Islet precursor cell (in vitro differentiated cells): ENCODE measurements at places on chromosomes 7 and 10.

DNA sequence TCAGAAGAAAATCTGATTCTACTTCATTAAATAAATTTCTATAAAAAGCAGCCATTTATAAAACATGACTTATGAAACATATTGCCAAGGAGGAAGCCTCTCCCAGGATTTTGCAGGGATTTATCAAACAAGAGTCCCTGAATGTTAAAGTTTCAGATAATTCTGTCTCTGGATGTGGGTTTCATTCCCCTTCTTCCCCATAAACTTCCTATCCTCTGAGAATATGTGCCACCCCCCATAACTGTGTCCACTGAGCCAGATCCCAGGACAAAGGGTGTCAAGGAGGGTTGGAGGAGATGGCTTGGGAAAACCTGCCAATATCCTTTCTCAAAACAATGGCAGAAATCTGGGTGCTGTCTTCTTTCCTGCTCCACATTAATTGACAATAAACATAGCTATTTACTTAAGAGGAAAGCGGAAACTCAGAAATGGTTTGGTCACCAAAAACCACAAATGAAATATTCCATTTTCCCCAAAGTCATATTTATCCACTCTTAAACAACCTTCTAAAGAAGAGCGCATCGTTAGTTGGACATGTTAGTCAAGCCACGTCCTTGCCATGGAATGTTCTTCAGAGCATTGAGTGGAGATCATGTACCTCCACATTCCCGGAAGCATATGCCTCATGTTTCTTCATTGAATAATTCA is 54.3 kb upstream of the AKR1E2 start:
- no peak for DNase-seq

DNA sequence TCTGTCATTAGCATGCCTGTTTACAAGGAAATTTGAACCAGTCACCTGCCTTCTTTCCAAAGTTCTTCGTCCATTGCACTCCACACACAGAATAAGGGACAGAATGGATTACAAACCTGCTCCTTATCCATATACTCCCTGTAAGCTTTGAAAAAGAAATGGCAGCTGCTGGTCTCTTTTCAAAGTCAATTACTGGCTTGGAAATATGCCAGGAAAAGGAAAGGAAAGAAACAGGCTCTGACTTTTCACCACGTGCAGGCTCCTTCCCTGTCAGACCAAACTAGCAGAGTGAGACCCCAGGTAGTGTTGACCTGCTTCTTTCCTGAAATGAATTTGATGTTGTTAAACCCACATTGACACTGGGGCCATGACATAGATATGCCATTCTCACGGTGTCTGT is 84.5 kb downstream of the LHFPL3 start:
- DNase-seq, result no peak

- no peak for DNase-seq
Measured at GRCh38 chr7:20206104-20206896, 10.9 kb downstream of the MACC1 start.

DNA sequence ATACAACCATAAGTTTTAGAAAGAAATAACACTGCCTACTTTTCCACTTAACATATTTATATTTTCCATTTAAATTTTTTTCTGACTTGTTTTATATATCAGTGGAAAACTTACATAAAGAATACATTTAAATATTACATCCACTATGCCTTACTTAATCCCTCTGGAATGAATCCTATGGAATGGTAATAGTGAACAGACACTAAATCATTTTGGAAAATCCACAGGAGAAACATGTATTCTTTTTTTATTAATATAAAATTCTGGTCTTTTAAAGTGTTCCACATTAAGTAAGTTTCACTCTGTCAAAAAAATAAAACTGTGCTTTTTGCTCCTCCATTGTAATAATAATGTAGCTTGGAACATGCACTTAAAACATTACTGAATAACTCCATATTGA is 236.8 kb upstream of the LRRN3 start:
- DNase-seq, result no peak

DNA sequence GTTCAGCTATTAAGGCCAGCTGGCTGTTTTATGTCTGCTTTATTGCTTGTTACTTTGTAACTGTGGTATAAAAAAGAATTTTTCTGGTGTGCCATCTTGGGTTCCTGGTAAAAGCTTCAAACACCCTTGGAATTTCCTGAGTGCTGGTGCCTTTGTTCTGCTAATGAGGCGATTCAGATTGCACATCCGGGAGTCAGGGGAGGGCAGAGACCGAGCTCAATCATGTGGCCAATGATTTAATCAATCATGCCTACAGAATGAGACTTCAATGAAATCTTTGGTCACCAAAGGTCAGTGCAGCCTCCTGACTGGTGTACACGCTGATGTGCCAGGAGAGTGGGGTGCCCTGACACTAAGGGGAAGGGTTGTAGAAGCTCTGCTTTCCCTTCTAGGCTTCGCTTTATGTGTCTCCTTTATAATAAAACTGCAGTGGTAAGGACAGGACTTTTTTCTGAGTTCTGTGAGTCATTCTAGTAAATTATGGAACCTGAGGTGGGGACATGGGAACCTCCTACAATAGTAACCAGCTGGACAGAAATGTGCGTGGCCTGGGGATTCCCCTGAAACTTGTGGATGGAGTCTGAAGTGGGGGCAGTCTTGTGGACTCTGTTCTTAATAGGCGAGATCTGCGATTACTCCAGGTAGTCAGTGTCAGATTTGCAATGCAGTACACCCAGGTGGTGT is 69.4 kb upstream of the OGDHL start:
- DNase-seq, result peak; percentile 66

DNA sequence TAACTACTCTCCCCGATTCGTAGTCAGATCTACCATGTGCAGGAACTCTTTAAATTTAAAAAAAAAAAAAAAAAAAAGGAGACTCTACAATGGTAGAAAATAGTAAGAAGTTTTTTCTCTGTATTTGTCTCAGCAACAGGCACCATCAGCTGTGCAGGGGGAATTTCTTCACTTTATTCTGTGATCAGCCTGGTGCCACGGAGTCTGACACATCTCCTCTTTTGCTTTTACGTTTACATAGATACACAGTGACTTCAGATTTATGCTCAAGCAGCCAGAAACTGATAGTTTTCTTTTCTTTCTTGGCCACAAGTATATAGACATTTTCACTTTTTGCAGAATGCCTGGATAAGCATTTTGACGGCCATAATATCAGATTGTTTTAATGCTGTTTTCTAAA is 190.6 kb upstream of the AKR1E2 start:
- no peak for DNase-seq

- no peak for DNase-seq
Measured at GRCh38 chr7:10779465-10780399, 193.9 kb upstream of the PHF14 start.

GRCh38 chr10:124447751-124448466 is 1.9 kb downstream of the NKX1-2 start:
- no peak for DNase-seq

DNA sequence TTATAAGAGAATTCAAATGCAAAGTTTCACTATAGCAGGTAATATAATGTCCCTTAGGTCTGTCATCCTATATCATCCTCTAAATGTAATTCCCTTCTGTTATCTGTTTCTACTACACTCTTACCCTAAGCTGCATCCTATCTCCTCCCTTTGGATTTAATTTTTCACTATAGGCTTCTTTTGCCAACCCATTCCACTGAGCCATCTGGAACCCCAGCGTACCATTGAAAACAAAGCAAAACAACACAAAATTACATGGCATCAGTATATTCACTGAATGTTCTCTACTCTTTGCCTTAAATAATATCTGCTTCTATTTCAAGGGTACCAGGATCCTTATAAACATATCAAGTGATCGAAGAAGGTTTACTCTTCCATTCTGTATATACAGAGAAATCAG is 1530.2 kb upstream of the LRRTM3 start:
- no peak for DNase-seq

GRCh38 chr7:101996131-101996691 is 178.8 kb downstream of the CUX1 start:
- no peak for DNase-seq

DNA sequence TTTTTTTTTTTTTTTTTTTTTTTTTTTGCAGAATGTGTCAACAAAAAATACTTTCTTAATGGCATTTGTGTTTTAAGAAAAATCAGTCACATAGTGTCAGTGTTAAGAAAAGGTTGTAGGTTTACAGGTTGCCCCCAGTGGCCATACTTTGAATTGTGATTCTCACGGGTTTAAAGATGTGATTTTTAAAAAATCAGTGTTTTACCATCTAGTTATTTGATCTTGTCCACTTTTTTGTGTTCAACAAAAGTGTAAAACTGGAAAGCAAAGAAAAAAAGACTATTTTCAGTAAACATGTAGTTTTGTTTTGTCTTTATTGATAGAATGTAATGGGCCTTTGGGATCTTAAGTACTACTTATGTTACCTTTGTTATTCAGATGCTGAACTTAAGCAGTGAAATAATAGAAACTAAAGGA is 25.7 kb downstream of the SUV39H2 start:
- DNase-seq, result no peak

- DNase-seq, result peak; percentile 73
Measured at GRCh38 chr10:115093776-115094408, 727 bp downstream of the ATRNL1 start.

DNA sequence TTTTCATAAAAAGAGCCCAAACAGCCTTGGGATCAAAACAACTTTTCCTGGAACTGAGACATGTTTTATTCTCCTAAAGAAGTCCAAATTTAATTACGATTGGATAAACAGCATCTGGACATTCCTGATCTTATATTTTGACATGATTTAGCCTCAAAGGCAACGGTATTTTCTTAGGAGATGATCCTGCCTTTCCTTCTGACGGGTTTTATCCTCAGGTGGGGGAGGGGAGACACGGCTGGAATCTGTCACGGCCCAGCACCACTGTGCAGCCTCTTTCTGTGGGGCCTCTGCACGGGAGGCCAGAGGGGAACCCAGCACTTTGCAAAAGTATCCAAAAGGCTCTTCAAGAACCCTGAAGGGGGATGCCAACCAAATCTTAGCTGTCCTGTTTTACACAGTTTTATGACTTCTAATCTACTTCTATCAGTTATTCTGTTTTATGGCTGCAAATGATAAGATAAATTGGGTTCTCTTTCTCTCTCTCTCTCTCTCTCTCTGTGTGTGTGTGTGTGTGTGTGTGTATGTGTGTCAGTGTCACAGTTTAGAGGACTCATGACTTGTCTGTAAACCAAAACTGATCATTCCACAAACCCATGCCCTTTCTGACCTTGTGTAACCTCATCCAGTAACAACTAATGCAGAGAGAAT is 321.1 kb upstream of the NPVF start:
- no peak for DNase-seq

GRCh38 chr10:109592391-109592790 is 330.9 kb downstream of the XPNPEP1 start:
- no peak for DNase-seq

DNA sequence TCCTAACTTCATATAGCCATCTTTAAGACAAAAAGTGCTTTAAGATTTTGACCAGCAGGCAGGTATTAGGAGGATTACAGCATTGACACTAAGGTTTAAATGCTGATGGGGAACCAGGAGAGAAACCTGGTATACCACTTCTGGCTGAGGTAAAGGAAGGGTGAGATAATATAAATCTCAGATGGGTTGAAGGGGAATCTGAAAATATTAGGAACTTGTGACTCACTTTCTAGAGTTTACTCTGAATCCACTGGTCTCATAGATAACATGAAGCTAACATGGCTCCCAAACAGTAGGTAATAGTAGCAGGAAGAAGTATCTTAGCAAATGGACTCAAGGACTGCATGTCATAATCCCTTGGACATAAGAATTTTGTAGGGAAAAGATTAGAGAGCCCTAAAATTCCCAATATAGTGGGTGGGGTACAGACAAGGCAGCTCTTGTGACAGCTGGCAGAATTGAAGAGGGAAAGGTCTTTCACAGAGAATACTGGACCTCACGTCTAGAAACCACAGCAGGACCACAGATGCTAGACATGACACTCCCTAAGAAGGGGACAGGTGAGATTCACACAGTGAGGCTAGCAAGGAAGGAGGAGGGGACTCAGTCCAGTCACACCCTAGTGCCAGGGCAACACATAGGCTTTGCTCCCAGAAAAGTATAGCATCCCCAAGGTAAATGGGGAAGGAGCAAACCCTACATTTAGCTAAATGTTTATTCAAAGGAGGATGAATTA is 3.5 kb downstream of the PTTG1IP2 start:
- DNase-seq, result no peak

DNA sequence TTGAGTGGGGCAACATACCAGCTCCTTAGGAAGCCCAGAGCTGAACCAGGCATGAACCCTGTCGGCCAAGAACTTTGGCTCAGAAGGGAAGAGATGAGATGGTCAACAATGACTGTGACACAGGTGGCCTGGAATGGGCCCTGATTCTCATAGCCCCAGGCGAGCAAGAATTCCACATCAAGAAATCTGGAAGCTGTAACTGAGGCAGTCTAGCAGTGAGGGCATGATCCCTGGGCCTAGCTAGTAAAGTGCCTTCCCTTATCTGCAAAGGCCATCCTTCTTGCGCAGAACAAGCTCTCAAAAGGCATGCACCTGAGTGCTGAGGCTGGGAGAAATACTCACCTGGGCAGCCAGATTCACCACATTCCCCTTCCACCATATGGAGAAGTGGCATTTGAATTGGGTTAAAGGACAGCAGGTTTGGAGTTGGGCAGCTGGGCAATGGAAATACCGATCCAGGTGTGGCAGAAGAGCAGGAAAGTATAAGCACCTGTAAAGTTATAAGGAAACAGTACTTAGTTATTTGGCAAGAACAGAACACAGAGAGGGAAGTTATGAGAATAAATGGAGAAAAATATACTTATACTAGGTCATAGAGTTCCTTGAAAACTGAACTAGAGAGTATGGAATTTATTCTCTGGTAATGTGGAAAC is 78.6 kb upstream of the CAPZA2 start:
- peak; percentile 84 for DNase-seq

- DNase-seq, result no peak
Measured at GRCh38 chr7:48518092-48518491, 346.8 kb downstream of the ABCA13 start.

- no peak for DNase-seq
Measured at GRCh38 chr7:90081621-90082020, 72.6 kb upstream of the STEAP1 start.

- DNase-seq, result no peak
Measured at GRCh38 chr7:120740348-120740747, 117.6 kb downstream of the TSPAN12 start.

DNA sequence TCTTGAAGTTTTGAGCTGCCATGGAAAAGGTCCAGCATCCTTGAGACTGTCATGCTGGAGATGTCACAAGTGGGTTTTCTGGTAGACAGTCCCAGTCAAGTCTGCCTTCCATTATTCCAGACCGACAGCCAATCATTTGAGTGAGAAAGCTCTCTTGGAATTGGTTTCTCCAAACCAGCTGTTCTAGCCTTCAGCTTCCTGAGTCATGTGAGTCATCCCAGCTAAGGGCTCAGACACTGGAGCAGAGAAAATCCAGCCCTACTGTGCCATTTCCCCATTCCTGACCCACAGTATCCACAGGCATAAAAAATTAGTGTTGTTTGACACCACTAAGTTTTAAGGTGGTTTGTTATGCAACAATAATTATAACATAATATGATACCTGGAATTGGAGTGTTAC is 219.0 kb downstream of the ADRA2A start:
- peak; percentile 72 for DNase-seq

DNA sequence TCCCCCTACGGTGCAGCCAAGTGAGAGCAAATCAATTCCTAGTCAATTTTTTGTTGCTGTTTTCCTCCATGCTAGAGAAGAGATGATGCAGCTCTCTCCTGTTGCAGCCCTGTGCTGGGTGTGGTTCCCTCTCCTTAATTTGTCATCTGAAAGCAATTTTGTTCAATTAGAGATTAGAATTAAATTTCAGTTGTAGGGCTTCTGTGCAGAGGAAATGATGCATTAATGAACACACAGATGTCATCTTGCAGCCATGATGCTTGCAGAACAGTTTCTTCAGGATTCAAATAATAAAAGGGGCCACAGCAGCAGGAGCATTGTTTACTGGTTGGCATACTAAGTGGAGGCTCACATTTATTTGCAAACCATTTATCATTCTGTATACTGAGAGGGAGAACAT is 266.0 kb downstream of the AUTS2 start:
- DNase-seq, result no peak
